Left hindlimb (tissue), 1 donor: ENCODE measurements at places on chromosomes 7 and 10.

- no peak for DNase-seq
Measured at GRCh38 chr7:37768611-37769010, 79.8 kb upstream of the NME8 start.

- no peak for DNase-seq
Measured at GRCh38 chr10:68088740-68089139, 13.7 kb upstream of the HERC4 start.

GRCh38 chr10:71999360-72000072, 35.3 kb downstream of the CHST3 start:
- DNase-seq, result peak; percentile 94

- no peak for DNase-seq
Measured at GRCh38 chr10:11869219-11869618, 46.1 kb downstream of the PROSER2 start.

GRCh38 chr10:6788731-6789130, 208.7 kb upstream of the PRKCQ start:
- DNase-seq, result no peak

GRCh38 chr7:34761206-34761605, 103.2 kb downstream of the NPSR1 start:
- DNase-seq, result no peak

GRCh38 chr7:116280803-116281202, 70.5 kb downstream of the TES start:
- DNase-seq, result no peak

- peak; percentile 73 for DNase-seq
Measured at GRCh38 chr7:24477398-24478136, 95.7 kb upstream of the PALS2 start.

- DNase-seq, result no peak
Measured at GRCh38 chr7:140317597-140317996, 80.7 kb downstream of the SLC37A3 start.

GRCh38 chr7:32364581-32364980, 125.6 kb downstream of the LSM5 start:
- no peak for DNase-seq

GRCh38 chr7:96416116-96416515, 94.2 kb upstream of the SLC25A13 start:
- no peak for DNase-seq

DNA sequence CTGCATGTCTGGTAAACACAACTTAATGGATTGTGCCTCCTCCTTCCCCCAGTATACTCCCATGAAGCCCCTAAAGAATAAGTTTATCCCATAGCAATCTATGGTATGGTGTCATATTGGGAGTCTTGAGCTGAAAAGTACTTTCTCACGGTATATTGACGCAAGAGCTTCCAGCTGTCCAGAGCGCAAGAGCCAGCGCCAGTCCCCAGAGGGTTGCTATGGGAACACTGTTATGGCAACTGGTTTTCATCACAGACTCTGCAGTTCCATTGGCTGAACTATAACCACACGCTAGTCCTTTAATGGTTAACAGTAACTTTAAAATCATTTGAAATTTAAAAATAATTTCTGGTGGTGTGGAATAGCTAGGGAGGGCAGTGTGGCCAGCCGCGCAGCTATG, 46.9 kb downstream of the PRPF18 start:
- peak; percentile 88 for DNase-seq

DNA sequence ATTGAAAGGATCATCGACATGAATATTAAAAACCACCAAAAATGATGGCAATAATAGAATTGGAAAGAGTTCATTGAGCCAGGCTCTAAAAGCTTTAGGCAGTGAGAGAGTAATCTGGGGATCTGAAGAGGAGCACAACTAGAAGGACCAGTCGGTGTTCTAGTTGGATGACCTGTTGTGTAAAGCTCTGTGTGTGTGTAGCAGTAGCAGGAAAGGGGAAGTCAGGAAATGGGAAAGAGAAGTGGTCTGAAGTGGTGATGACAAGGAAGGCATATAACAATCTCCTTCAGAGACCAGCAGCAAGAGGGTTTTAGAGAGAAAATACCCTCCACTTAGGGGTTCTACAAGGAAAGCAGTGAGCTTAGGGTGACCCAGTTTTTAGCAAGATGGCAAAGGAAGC, 539.2 kb downstream of the HTR7 start:
- DNase-seq, result no peak

DNA sequence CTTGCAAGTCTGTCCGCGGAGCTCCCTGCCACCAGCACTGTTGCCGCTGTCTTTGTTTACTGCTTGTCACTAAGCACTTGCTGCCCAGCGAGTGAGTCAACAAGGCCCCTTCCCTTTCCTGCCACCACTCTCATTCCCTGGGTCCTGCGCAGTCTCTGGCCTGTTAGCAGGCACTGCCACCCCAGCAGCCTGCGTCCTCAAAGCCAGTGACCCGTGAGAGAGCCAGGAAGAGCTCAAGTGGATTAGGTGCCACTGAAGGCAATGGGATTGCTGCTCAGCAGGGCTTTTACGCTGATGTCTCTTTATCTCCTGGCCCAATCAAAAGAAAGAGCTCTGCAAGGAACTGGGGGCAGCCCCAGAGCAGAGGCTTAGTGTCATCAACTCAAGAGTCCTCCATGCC, at the start of gene FRMPD2:
TSS of gene FRMPD2 (minus strand) at position 61 of the 400 bp plus-strand sequence. CDS start 129 bp downstream, outside the sequence.
- DNase-seq, result no peak

GRCh38 chr10:48782386-48782785, 97.7 kb downstream of the WDFY4 start:
- no peak for DNase-seq

DNA sequence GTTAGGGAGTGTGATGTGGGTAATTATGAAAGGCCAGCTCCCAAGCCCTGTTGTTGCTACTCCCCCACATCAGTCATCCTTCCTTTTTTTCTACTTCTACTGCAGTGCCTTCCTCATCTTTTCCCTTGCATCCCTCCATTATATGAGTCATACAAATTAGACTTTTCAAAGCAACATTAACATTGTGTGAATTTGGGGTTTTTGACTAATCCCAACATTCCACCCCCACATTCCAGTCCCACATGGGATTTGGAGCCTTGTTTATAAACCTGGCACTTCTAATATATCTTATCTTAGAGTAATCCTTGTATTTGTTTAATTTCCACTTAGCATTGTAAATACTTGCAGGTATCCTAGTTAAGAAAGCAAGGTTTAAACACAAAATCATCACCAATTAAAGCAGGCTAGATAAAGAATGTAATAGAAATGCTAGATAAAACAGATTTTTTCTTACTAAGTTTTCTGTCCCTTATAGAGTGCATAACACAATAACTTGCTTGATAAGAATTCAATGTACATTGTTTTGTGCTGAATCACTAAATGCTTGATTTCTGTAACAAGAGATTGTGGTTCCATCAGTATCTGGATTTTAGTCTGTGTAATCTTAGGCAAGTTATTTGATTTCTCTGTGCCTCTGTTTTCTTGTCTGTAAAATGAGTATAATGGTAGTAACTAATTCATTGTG, 165.8 kb downstream of the CFTR start:
- no peak for DNase-seq

DNA sequence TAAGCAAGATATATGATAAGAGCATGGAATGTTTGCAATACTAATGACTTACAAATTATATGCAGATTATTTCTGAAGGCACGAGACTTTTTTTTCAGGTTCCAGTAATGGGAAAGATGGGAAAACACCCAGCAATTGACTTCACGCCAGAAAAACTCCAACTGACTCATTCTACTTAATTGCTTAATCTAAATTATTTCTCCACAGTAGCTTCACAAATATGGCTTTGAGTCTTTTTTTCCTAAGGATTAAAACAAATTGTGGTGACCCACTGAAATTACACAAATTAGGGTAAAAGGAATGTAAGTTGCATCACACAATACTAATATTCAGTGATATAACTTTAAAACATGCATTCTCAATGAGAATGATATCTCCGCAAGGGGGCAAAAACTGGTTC, 138.7 kb downstream of the GNAI1 start:
- no peak for DNase-seq

- no peak for DNase-seq
Measured at GRCh38 chr10:29756451-29756850, 121.7 kb upstream of the SVIL start.

GRCh38 chr10:43195557-43195956, 57.3 kb downstream of the CSGALNACT2 start:
- no peak for DNase-seq

DNA sequence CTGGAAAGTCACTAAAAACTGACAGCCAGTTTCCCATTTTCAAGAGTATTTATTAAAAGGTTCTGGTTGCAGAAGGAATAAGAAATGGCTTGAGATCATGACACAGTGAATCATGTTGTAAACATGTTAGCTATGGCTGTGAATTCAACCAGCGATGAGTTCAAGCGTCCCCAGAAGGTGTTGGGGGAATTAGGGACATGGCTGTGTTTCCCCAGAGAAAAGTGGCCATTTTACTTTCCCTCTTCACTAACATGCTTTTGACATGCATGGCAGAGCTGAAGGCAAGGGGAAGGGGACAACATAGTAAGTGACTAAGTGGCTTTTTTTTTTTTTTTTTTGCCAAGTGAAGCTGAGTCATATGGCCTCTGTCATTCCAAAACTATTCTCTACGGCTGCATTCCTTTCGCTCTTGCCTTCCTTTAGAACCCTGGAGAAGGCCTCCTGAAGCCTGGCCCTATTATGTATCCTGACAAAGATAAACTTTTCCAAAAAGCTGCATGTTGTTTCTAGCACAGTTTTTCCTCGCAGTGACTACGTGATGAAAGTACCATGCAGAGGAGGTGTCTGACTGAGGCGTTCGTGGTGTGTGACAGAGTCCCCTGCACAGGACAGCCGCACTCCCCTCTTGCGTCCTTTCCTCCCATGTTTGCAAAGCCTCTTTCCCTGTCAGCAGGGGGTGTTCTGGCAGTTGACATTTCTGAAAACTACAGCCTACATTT, 46.9 kb downstream of the EGFR start:
- no peak for DNase-seq

GRCh38 chr7:139232904-139233303, 1.9 kb downstream of the UBN2 start:
- no peak for DNase-seq

GRCh38 chr10:49610458-49611165, 502 bp downstream of the SLC18A3 start:
- no peak for DNase-seq

- DNase-seq, result no peak
Measured at GRCh38 chr10:58027426-58027825, 240.3 kb downstream of the IPMK start.

DNA sequence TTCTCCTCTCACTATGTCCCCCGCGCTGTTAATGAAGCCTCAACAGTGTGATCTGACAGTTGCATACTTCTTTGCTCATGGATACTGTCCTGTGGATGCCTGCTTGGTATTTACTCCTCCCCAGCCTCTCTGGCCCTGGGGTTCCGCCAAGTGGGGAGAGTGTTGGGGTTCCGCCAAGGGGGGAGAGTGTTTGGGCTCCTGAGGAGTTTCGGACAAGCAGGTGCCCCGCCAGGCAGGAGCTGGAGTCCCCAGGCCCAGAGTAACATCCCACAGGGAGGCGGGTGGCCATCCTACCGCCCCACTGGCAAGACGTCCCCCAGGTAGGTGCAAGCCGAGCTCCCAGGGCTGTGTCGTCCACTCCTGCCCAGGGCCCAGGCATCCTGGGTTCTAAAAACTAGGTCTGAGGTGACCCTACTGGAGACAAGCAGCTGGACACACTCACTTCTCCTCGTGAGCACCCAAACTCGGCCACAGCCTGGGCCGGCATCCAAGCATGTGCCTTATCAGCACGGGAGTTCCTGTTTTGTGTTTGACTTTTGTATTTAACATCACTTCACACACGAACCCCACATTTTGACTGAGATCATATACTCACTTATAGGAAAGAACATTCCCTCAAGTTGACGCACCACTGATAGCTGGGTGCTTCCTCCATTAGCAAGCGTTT, 34.2 kb downstream of the CAMK2B start:
- peak; percentile 21 for DNase-seq
